Left renal cortex interstitium (tissue), 4 donors: ENCODE measurements at places on chromosomes 3 and 15.
A peak's percentile ranks its signal among the peaks of the same experiment; 100 is the strongest.

- DNase-seq, result peak; percentile 77
Observed at GRCh38 chr3:65732051-65732935, 306.4 kb downstream of the MAGI1 start.

GRCh38 chr15:87941606-87942005 lies 314.9 kb downstream of the NTRK3 start:
- no peak for DNase-seq

- no peak for DNase-seq
Observed at GRCh38 chr3:10432156-10432845, 73.1 kb downstream of the ATP2B2 start.

DNA sequence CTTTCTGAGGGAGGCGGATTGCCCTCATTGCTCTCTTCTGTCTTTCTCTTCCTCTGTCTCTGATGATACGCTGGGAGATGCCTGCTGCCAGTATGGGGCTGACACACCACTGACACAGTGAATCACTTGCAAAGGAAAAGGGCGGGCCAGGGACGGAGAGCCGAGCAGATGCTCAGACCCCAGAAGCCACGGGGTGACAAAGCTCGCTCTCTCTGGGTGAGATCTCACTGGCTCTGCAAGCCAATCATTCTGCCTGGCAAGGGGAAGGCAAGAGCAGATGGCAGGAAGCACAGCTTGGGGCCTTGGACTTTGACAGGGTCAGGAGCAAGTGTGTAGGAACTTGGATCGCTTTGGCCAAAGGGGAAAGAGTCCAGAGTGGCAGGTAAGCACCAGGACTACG lies 198.7 kb downstream of the NTRK3 start:
- no peak for DNase-seq

- DNase-seq, result no peak
Observed at GRCh38 chr3:82259994-82260393, 498.5 kb upstream of the GBE1 start.

- peak; percentile 95 for DNase-seq
Observed at GRCh38 chr15:65792138-65792987, at the start of gene DENND4A. Gene DENND4A (minus strand): TSS chr15:65792293. CDS start chr15:65756450, 35,843 bp downstream.

DNA sequence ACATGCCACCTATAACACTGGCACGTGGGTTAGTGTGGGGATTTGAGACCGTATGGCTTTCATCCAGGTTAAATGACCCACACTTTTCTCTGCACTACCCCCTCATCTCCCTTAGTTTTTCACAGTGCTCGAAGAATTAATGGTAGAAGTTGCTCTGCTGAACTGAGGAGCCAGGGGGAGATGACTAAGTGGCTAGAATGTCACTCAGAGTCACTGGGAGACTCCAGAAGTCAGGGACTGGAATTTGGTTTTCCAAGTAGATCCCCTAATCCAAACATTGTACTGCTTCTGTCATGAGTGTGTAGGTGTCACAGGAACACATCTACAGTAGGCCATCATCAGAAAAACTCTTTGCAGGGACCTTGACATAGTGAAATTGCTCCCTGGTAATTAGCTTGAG lies 181.0 kb upstream of the RASGRP1 start:
- DNase-seq, result no peak

GRCh38 chr3:134829721-134830120 lies 34.7 kb downstream of the EPHB1 start:
- no peak for DNase-seq

GRCh38 chr3:65573548-65574116 lies 465.1 kb downstream of the MAGI1 start:
- no peak for DNase-seq

DNA sequence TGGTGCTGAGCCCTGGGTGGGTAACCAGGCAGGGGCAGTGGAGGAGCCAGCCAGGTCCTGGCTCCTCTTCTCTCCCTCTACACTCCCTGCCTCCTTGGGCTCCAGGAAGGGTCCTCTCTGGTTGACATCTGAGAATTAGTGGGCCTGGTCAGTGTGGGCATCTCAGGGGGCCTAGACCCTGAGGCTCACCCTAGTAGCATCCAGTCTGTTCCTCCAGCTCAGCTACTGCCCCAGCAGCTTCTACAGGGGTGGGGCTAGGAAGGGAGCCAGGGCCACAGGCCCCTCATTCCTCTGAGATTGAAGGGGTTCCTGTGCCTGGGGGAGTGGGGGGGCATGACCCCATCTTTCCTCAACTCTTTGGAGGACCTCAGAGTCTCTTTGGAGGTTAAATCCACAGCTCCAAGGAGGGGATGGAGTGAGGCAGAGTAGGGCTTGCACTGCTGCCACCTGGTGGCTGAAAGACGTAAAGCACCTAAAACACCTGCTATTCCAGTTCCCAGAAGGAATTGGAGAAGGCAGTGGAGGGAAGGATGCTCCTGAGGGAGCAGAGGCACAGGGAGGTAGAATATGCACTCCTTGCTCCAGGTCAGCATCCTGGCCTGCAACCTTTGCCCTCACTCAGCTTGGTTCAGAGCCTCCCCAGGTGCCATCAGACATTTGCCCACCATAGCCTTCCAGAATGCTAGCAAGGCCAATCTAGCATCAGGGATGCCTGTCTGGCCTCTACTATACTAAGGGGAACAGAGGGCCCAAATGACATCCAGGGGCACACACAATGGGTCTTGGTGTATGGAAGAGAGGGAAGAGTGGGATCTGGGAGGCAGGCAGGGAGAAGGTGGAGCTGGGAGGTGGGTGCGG lies 25.1 kb downstream of the C3orf18 start:
- peak; percentile 56 for DNase-seq

DNA sequence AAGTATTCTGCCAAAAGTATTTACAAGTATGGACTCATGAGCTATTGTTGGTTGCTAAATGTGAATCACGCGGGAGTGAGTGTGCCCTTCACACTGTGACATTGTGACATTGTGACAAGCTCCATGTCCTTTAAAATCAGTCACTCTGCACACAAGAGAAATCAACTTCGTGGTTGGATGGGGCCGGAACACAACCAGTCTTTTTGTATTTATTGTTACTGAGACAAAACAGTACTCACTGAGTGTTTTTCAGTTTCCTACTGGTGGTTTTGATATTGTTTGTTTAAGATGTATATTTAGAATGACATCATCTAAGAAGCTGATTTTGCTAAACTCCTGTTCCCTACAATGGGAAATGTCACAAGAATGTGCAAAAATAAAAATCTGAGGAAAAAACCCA lies 30.3 kb downstream of the SYNM start:
- DNase-seq, result no peak

- no peak for DNase-seq
Observed at GRCh38 chr15:63040509-63040908, 2.0 kb upstream of the TPM1 start.

- DNase-seq, result no peak
Observed at GRCh38 chr15:56877255-56877970, 41.0 kb upstream of the TCF12 start.

- no peak for DNase-seq
Observed at GRCh38 chr3:41700155-41700554, 261.7 kb downstream of the ULK4 start.

- no peak for DNase-seq
Observed at GRCh38 chr3:192921793-192922192, 4.1 kb upstream of the MB21D2 start.

- no peak for DNase-seq
Observed at GRCh38 chr15:72302955-72303354, 17.0 kb downstream of the CELF6 start.

- DNase-seq, result no peak
Observed at GRCh38 chr3:32276279-32276841, 37.9 kb downstream of the CMTM8 start.

GRCh38 chr3:167870181-167870580 lies 134.7 kb downstream of the SERPINI1 start:
- no peak for DNase-seq

DNA sequence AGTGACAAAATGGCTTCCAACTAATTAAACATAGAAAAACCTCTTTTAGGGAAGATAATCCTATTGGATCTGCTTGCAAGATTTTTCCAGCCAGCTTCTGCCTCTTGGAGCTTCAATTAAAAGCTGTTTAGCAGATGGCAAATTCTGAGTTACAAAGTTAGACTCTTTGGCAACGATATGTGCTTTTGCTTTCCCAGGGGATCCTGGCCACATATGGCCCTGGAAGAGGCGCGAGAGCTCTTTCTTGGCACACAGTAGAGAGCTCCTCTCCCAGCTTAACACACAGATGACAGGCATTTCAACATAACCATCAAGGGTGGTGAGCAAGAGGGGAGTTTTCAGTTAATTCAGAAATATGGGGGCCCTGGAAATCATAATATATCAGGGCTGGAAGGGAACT lies 41.6 kb upstream of the GALNT15 start:
- DNase-seq, result no peak

DNA sequence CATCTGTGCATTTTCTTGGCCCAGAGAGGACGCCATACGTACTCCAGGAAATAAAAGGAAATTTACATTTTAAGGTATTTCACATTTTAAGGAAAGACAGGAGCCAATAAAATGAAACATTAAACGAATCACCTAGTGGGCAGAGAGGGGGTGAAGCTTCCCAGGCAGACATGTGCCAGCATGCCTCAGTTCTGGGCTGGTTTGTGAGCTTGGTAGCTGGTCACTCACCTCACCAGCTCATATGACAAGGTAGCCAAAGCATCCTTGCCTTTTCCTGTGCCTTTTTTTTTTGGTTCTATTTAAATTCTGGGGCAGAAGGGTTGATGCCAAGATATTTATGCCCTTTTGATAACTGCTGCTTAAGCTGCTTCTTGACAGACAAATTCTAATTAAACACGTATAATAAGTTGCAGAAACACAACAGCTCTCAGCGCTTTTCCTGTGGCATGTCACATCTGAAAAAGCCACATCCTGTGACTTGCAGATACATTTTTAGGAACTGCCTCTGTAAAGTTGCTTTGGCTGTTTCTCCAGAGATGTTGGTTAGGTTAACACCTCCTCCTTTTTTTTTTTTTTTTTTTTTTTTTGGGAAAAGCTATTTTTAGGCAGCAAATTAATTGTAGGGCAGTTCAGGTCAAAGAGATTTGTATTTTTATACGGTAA lies 218.6 kb downstream of the PDCD6IP start:
- DNase-seq, result no peak

DNA sequence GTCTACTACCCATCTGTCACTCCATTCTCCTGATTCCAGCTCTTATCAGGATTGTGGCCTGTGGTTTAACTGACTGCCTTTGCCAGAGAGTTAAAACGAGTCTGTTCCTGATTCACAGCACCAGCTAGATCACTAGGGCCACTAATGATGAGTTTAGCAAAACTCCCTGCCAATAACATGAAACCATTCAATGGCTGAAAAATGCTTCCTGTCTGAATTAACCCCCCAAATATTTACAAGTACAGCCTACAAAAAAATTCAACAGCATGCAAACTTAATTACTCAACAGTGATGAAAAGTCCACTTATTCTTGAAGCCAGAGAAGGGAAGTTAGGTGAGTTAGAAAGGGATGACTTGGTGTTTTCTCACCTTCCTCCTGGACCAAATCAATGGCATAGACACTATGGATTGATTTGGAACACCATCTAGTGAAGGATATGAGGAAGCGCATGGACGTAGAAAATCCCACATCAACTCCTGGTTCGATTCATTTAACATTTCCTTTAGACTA lies 141.4 kb downstream of the TGFBR2 start:
- DNase-seq, result no peak

DNA sequence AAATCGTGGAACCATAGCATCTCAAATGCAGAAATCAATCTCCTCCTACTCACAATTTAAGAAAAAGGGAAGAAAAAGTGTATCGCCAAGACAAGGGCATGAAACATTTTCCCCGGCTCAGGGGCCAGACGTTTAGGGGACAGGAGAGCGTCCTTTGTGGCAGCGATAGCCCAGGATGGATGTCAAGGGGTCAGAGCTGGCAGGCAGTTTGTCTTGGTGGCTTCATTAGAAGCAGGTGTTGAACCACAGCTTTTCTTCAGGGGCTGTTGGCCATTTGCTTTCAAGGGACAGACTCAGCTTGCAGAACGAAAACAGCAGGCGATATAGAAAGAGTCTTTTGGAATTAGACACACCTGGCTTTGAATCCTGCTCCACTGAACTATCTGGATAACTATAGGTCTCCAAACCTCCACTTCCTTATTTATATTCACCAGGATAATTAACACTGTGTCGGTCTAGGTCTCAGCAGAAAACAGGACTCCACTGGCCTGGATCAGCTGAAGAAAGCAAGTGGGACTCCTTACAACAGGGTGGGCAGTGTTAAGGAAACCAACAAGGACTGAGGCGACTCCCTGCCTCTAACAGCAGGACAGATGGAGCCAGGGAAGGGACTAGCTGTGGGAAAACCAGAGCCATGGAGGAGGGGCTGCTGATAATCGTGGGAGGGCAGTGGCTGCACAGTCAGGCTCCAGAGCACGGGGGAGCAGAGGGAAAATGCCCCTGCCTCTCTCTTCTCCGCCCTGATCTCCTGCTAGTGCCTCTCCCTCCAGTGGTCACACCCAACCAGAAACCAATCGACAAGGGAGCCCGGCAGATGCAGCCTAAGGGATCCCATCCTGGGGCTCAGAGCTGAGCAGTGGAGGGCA lies 123.6 kb downstream of the LIPC start:
- no peak for DNase-seq

- no peak for DNase-seq
Observed at GRCh38 chr3:24272408-24272807, 222.2 kb downstream of the THRB start.

GRCh38 chr3:126261037-126261436 lies 80.7 kb upstream of the ALDH1L1 start:
- DNase-seq, result no peak

- DNase-seq, result no peak
Observed at GRCh38 chr3:45043728-45044299, 17.7 kb downstream of the CLEC3B start.

DNA sequence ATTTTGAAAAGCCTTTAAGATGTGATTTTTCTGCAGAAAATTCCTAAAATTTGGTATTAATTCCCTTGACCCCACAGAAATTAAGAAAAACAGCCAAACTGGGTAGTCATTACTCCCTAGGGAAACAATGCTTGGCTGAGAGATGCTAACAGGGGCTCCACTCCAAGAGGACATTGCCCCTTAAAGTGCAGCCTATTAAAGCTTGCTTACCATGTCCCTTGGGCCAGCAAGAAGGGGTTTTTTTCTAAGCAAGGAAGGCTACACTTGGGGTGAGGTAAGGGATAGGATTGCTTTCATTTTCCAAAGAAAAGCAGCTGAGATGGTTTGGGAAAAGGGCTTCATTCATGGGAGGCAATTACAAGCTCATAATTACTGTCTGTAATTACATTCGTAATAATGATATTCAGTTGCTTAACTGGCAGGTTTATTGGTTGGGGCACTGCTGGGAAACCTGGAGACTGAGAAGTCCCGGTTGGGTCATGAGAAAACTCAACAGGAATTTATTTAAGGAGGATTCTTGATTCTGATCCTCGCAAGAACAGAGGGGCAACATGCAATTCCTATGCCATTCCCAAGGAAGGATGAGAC lies 247.5 kb downstream of the NR1D2 start:
- no peak for DNase-seq

- DNase-seq, result peak; percentile 28
Observed at GRCh38 chr3:174441588-174442301, 417.4 kb upstream of the NAALADL2 start.

- DNase-seq, result no peak
Observed at GRCh38 chr3:51941463-51941797, 274 bp downstream of the RRP9 start.

GRCh38 chr15:33561407-33561806 lies 250.6 kb downstream of the RYR3 start:
- DNase-seq, result no peak
